ENCODE measurements at places on chromosomes 7 and 10.

- no peak for DNase-seq
These were observed 48.9 kb downstream of the IRF5 start for GRCh38 chr7:128986609-128987008.

- DNase-seq = no peak
These were observed 121.7 kb downstream of the DOCK4 start for GRCh38 chr7:112084520-112084971.

DNA sequence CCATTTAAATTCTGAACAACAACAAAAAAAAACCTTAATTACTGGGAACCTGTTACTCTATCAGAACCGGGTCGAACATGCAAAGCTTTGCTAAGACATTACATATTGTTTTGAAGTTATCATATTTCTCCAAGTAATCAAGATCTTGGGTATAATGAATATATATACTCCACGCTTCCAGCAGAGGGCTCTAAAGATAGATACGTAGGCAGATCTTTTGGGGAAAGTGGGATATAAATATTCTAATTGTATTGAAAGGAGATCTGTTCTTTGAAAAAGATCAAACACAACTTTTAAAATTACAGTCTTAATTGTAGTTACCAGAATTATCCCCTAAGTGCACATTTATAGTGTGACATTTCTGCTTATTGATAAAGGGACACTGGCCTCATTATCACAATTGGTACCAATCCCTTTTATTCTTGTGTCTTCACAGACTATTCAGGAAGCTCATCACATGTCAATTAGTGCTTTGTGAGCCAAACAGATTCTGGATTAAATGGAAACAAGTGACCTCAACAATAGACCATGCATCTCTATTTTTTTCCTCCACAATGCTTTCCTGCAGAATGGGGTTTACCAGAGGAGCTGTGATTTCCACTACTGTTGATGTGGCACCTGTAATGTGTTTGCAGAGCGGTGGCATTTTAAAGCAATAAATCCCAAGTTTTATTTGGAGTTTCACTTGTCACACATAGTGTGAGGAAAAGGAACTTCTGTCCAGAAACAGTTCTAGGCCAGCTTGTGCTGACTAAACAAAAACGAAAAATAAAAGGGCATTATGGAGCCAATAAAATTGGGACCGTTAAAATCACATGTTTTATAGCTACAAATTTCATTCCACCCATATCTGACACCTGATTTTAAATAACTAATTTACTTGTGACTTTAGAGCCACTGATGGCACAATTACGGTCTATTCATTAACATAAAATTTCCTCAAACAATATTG, 122.4 kb downstream of the CTTNBP2 start:
- no peak for DNase-seq

DNA sequence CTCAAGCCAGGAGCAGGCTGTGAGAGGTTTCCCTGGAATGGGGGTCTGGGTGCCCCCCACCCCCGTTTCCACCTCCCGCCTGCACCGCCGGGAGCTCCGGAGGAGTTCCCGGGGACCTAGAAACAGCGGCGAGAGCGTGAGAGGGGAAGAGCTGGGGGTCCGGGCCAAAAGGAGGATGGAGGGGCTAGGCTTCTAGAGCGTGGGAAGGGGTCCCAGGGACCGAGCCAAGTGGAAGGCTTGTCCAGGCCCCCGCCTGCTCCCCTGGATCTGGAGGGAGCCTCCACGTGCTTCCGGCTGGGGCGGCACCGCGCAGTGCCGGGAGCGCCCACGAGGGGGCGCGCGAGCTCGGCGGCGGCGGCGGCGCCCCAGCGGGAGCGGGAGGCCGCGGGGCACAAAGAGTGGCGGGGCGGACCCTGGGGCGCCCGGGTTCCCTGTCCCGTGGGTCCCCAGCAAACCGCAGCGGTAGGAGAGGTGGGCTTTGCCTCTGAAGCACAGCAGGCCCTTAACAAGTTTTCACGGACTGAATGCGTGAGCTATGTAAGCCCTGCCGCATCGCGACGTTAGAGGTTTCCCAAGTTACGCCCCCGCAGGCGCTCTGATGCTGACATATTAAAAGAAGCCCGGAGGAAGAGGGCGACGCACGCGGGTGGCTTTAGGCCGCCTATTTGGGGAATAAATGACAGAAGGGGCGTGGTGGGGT, 104.4 kb upstream of the LRRC4 start:
- DNase-seq = peak; percentile 61

DNA sequence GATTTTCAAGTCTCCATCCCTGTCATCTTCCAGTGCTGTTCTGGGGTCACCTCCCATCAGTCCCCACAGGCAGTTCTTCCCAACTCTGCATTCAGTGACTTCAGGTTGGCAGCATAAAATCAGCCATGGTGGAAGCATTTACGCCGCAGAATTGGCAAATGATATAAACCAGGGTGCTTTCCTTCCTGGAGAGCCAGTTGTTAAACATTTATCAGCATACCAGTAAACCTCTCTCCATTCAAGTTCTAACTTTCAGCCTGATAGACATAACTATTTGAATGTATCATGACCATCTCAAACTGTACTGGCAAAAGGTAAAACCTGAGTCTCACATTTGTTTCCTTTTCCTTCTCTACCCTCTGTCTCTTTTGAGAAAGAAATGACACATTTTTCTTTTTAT, 69.7 kb upstream of the ITPRID1 start:
- DNase-seq = no peak

DNA sequence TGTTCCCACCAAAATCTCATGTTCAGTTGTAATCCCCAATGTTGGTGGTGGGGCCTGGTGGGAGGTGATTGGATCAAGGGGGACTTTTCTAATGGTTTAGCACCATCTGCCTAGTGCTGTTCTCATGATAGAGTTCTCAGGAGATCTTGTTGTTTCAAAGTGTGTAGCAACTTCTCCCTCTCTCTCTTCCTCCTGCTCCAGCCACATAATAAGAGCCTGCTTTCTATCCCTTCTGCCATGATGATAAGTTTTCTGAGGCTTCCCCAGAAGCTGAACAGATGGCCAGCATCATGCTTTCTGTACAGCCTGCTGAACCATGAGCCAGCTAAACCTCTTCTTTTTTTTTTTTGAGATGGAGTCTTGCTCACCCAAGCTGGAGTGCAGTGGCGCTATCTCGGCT, 910.6 kb downstream of the KCNMA1 start:
- peak; percentile 36 for DNase-seq

DNA sequence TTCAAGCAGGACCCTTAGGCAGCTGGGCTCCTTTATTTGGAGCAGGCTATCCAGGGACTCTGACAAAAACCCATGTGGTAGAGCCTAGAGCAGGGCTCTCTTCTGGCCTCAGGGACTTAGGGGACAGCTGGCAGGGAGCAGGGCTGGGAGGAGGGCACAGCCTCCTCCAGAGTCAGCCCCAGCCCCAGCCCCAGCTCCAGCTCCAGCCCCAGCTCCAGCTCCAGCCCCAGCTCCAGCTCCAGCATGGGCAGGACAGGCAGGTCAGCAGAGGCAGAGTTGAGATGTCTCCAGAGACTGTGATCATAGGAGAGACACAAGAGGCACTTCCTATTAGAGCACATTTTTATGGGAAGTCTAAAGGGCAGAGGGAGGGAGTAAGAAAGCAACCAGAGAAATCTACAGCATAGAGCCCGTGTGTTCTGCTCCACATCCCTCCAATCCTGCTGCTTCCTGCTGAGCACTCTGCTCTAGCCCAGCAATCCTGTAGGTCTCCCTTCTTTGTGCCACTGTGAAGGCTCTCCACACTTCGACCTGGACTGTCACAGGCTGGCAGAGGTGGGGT, 13.3 kb upstream of the C10orf53 start:
- no peak for DNase-seq

GRCh38 chr10:131081376-131081775, 230.1 kb downstream of the TCERG1L start:
- no peak for DNase-seq

DNA sequence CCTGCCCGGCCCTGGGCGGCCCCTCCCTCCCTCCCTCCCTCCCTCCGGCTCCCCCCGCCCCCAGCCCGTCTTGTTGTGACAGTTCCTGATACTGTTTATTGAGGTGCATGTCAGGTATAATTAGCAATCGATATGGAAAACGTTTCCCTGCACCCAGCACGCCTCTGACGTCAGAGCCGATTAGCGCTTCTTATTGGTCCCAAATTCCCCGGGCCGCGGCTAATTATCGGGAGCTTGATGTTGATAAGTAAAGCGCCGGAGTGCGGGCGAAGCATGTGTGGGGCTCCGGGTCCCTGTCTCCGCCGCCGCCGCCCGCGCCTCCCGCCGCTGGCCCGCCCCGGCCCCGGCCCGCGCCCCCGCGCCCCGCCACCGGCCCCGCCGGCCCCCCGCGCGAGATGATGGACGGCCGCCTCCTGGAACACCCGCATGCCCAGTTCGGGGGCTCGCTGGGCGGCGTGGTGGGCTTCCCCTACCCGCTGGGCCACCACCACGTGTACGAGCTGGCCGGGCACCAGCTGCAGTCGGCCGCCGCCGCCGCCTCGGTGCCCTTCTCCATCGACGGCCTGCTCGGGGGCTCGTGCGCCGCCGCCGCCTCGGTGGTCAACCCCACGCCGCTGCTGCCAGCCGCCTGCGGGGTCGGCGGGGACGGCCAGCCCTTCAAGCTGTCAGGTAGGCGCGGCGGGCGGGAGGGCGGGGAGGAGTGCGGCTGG, at the start of gene UNCX:
TSS of gene UNCX (plus strand) at position 250 of the 710 bp plus-strand sequence. CDS start at position 396, 146 bp downstream.
- no peak for DNase-seq

DNA sequence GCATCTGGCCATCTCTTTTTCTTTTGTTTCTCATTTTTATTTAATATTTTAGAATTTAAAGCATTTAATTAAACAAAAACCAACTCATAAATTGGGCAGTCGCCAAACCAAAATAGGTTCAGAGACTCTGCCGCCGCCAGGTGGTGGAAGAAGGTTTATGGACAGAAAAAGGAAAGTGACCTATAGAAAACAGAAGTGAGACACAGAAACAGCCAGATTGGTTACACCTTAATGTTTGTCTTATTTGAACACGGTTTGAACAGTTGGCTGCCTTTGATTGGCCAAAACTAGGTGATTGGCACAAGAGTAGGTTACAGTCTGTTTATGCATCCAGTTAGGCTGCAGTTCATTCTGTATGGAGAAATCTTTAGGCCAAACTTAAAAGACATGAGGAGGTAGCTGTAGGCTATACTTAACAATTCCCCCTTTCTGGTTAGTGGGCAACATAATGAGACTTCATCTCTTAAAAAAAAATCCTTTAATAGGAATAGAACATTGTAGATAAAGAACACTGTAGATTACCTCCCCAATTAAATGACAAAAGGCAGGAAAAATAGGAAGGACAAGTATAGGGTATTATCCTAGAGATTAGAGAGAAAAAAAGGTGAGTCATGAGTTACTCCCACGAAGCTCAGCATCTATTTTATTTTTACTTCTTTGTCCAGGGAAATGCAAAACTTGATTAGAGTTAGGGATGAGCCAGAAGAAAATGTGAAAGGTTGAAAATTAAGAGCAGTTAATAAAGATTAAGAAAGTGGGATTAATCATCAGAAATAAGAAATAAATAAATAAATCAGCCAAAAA, 23.9 kb upstream of the CYCS start:
- no peak for DNase-seq

GRCh38 chr10:123637326-123637880, 28.8 kb upstream of the GPR26 start:
- no peak for DNase-seq

DNA sequence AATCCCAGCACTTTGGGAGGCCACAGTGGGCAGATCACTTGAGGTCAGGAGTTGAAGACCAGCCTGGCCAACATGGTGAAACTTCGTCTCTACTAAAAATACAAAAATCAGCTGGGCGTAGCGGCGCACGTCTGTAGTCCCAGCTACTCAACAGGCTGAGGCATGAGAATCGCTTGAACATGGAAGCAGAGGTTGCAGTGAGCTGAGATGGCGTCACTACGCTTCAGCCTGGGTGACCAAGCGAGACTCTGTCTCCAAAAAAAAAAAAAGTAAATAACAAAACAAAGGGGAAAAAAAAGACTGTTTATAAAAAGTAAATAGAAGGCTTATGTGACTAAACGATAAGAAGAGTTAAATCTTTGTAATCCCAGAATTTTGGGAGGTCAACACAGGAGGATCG, 15.0 kb upstream of the DNMBP start:
- no peak for DNase-seq

- DNase-seq = no peak
These were observed 421.5 kb downstream of the GPAM start for GRCh38 chr10:111762114-111762513.

- DNase-seq = no peak
These were observed 22.5 kb upstream of the TRIL start for GRCh38 chr7:28980451-28981160.

GRCh38 chr7:122883049-122883680, 3.1 kb downstream of the CADPS2 start:
- no peak for DNase-seq

GRCh38 chr7:128270826-128271272, 29.8 kb downstream of the LEP start:
- DNase-seq = no peak

- no peak for DNase-seq
These were observed 5.8 kb downstream of the NPTX2 start for GRCh38 chr7:98622926-98623325.

DNA sequence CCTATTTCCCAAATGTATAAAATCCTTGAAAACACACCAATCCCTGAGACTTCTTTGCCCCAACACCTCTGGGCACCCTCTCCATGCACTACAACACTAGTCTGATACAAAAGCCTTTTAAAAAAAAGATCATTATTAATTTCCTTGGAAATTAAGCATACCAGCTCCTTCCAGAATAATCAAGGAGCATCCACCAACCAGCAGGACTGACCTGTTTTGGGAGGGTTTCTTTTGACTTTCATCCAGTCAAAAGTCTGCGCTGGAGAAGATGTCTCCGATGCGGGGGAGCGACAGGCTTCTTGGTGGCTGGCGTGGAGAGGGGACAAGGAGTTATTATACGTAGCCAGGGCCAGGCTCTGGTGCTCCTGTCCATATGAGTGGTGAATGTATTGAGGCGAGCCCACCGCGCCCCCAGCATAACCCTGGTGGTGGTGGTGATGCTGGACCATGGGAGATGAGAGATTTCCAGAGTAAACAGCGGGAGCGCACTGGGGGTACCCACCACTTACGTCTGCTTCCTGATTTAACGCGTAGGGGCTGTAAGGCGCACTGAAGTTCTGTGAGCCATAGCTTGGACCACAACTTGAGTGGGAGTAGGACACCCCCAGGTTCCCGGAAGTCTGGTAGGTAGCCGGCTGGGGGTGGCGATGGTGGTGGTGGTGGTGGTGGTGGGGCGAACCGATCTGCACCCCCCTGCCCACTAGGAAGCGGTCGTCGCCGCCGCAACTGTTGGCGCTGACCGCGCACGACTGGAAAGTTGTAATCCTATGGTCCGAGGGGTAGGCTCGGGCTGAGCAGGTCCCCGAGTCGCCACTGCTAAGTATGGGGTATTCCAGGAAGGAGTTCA, 527 bp downstream of the HOXA1 start:
- no peak for DNase-seq

DNA sequence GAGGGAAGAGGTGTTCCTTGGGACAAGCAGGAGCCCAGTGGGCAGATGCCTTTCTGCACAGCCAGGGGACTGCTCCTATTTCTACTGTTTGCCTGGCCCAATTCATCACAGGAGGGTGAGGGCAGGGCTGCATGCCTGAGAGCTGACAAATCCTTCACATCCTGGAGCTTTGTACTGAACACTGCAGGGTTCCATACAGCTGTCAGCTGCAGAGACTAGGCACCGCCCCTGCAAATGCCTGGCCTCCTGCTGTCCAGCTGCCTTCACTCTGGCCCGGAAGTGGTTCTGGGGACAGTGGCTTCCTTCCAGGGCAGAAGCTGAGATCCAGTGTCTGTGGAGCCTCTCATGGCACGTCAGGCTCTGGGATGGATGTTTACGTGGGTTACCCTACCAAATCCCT, 470.7 kb downstream of the DNAJB6 start:
- no peak for DNase-seq
